ENCODE measurements at places on chromosomes 5 and 9.

- no peak for DNase-seq
Measured at GRCh38 chr9:19510907-19511306, 102.1 kb downstream of the ACER2 start.

DNA sequence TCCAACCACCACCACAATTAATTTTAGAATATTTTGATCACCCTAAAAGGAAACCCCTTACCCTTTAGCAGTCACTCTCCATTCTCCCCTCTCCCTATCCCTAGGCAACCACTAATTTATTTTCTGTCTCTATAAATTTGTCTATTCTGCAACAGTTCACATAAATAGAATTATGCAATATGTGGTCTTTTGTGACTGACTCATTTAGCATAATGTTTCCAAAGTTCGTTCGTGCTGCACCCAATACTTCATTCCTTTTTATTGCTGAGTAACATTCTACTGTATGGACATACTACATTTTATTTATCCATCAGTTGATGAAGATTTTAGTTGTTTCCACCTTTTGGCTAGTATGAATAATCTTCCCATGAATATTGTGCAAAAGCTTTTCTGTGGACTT, 18.2 kb upstream of the CDC20B start:
- no peak for DNase-seq

DNA sequence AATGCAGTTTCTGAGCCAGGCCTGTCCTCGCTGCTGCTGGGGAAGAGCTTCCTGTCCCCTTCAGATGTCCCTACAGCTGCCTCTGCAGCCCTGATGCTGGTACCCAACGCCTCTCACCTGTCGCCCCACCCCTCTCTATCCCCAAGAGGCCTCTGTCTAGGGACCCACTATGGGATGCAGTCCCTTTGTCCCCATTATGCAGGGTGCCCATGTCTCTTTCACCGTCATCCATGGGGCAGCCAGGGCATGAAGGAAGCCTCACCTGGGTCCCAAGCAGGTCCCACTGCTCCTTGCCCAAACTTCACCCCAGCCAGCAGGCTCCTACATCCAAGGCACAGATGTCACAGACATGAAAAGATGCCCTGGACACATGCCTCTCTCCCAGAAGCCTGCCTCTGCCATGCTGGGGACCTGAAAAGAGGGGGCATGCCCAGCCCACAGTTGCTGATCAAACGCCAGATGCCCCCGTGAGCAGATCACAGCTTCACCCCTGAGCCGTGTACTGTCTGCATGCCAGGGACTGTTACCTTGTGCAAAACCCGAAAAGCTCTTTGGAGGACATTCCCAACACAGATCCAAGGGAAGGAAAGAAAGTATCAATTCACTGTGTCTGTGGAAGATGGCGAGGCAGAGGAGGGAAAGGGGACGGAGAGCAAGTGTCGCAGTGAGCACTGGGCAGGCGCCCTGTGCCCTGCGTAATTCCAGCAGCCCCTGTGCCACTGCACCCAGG, 81.0 kb downstream of the ADAMTS2 start:
- DNase-seq = no peak

DNA sequence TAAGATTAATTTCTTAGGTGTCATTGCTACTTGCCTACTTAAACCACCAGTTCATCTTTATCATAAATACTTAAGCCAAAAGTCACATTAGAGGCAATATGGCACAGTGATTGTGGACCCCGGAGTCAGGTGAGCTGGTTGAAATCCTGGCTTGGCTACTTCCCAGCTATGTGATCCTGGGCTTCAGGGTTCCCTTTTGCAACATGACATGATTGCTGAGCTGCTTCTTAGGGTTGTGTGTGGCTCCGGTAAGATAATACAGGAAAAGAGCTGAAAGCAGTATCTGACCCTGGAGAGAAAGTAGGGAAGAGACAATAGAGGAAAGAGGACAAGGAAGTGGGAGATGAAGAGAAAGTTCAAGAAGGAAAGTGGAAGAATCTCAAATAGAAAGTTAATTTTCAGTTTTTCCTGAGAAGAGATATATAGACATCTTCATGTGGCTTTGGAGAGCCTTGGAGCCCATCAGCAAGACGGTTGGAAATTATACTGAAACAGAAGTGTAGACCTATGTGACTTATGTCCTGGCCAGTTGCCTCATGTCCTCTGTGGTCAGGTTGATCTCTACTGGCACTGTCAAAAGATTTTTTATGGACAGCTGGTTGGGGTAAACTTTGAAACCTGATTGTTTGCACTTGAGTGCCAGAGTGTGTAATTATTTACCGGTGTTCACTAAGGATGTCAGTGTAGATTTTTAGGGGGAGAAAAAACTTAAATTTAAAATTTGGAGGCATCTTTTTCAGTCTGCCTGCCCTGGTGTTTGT, 93.2 kb downstream of the GHR start:
- no peak for DNase-seq

DNA sequence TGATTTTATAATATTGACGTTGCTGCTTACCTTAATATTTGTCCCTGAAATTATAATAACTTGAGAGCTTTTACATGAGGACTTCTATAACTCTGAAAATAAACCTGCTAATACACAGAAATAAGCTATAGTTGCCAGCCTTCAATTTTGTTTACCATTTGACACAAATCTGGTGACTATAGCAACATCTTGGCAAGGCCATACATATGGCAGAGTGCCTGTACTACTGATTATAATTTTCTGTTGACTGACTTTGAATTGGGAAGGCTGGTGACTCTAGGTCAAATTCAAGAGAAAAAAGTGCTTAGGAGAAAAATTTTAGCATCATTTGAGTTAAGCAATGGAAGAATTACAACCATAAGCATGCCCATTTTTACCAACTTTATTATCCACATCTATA, 581.4 kb upstream of the PTPRD start:
- no peak for DNase-seq

DNA sequence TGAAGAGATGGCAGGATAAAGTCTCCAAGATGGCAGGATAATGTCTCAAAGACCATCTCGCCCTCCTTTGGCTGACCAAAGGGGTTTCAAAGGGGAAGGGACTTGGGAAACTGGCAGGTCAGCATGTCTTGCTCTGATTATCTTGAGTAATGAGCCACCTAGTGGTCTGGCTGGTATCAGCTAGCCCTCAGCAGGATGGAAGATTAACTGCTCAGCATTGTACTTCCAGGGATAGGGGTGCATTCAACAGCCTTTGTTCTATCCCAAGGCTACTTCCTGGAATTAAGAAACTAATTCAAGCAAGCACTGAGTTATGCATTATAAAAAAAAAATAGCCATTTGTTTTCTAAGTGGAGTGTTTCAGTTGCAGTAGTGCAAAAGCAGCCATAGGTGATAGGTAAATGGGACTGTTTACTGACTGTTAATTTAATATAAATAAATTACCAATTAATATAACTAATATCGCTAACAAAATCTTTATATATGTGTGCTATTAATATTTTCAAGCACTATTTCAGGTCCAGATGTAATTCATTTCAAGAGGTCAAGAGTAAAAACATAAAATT, 555.5 kb downstream of the CDH9 start:
- no peak for DNase-seq

DNA sequence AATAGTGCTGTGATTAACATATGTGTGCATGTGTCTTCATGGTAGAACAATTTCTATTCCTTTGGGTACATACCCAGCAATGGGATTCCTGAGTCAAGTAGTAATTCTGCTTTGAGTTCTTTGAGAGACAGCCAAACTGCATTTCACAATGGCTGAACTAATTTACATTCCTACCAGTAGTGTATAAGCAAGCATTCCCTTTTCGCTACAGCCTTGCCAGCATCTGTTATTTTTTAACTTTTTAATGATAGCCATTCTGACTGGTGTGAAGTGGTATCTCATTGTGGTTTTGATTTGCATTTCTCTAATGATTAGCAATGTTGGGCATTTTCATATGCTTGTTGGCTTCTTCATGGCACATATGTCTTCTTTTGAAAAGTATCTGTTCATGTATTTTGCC, 308.5 kb downstream of the ARRDC3 start:
- no peak for DNase-seq

DNA sequence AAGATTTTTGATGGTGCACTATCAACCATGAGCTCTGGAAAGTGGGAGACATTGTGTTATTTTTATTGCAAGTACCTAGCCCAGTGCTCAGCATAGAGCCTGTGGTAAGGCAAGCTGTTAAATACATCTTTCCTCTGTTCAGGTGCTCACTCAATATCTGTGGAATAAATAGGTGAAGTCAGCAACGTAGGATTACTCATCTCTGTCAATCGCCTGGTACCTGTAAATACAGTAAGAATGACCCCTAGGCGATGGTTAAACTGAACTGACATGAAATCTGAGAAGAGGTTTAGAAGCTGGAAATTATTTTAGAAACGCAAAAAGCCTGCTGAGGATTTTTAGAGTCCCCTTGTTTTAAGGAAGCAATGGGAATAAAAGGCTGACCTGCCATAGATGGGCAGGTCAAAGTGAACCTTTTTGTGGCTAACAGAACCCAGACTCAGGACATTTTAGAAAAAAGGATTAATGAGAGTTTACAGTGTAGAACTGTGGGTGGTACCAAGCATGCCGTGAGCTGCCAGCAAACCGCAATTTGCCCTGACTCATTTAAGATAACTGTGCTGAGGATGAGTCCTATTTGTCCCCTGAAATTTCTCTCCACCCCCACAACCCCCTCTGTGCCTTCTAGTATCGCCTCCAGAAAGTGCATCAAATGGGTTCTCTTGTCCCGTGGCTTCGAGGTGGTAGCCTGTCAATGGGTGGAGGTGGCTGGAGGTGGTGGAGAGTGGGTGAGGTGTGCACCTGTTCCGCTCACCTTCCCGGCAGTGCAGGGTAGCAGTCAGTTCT, 375.1 kb downstream of the MED10 start:
- DNase-seq = no peak

GRCh38 chr5:152994033-152994680, 496.3 kb upstream of the GRIA1 start:
- no peak for DNase-seq

DNA sequence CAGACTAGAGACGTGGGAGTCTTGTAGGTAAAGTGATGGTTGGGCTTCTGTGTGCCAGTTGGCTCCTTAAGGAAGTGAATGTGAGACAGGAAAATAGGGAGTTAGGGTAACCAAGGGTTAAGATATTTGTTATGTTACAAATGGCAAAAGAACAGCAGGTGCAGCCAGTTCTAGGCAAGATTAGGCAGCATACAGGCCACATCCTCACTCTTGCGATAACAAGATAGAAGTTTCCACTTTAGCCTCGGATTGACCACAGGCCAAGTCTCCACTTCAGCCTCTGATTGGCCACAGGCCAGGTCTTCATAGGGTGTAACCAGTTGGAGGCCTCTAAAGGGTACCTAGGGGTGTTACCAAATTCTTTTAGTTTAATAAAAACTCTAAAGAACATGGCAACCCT, 54.6 kb upstream of the ABCA1 start:
- no peak for DNase-seq

DNA sequence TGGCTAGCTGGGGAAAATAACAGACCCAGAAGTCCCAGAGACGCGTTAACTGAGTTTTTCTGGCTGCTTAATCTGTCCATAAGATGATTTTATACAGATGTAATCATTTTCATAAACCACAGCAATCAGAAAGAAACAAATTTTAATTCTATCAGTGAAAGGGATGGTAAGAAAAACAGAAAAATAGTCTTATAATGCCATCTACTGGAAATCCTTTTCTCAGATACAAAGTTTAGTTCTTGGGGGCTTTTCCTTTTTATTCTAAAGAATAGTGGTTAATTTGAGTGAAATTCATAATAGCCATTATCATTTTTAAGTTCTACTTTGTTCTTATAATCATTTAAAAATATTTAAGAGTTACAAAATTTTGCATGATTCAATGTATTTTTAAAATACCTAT, 44.4 kb downstream of the DROSHA start:
- DNase-seq = no peak

GRCh38 chr9:134459164-134459563, 132.9 kb downstream of the RXRA start:
- DNase-seq = no peak

DNA sequence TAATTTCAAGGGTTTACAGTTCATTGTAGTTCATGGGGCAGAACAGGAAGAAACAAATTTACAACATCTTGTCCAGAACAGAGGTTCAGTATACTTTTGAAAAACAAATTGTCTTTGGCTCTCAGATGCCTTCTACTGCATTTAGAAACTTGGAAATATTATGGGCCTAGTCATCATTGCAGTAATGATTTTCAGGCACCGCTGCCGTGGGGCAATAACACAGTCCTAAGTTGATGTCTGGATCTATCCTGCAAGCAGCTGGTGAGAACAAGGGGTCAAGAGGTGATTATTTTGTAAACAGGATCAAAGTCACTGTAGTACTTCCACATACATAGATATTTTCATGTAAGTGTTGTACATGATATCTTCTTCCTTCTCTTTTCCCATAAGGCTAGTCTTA, 82.5 kb upstream of the CAST start:
- no peak for DNase-seq

DNA sequence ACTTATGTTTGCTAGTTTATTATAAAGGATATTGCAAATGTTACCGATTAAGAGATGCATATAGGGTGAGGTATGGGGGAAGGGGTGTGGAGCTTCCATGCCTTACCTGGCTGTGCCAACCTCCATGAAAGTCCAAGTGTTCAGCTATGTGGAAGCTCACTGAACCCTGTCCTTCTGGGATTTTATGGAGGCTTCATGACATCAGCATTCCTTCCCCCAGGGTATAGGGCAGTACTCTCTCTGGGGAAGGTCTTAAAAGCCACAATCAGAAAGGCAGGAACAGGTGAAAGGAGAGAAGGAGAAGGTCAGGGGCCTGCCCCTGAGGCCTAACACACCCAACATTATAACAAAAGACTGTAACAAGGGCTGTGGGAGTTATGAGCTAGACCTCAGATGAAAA, 592.6 kb downstream of the PDE4D start:
- no peak for DNase-seq

GRCh38 chr5:103244398-103244797, 14.2 kb upstream of the MACIR start:
- no peak for DNase-seq

GRCh38 chr9:136021171-136021871, 60.1 kb upstream of the UBAC1 start:
- no peak for DNase-seq

DNA sequence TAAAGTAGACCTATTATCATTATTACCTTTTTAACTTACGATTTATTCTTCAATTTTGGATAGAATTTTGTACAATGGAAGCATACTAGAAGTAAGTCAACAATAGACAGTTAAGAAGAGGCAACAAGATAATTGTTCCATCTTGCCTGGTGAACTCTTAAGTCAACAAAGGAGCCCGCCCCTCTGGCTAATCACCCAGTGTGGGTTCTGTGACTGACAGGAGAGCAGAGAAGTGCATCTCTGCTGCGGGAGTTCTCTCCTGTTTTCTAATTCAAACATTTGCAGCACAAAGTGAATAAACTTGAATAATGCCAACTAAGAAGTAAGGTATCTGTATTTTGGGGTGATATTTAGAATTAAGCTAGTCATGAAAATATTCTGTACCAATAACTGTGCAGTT, 6.7 kb upstream of the ISL1 start:
- DNase-seq = no peak

GRCh38 chr5:58077966-58078365, 381.9 kb downstream of the PLK2 start:
- DNase-seq = no peak

GRCh38 chr9:259405-260404, 45.0 kb downstream of the DOCK8 start:
- no peak for DNase-seq

GRCh38 chr9:95446984-95447383, 69.8 kb downstream of the PTCH1 start:
- DNase-seq = no peak

- DNase-seq = no peak
Measured at GRCh38 chr5:68381909-68382308, 166.4 kb downstream of the PIK3R1 start.
